Activated CD4-positive, alpha-beta T cell treated with anti-CD3 and anti-CD28 coated beads, Interleukin-10, Interleukin-2, amounts not matched to agents 100 ng/mL and 50 ng/mL, durations not matched to agents 16 hours and 8 hours (primary cell): ENCODE measurements at places on chromosomes 3 and 15.

DNA sequence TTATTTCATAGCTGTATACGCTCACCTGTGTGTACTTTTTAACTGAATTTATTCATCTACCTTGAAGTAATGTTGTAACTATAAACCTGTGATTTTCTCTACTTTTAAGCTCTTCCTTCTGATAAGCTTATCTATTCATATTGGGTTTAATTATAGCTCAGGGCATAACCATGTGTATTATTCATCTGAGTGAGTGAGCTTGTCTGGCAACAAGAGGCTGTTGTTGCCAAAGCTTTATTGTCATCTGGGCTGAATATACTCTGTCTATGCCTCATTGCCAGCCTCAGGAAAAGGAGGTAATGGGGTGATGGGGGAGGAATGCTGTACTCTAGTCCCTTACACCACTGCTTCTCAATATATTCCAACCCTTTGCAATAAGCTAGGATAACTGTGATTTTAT lies 292.4 kb downstream of the UBE2E2 start:
- DNase-seq: no peak

DNA sequence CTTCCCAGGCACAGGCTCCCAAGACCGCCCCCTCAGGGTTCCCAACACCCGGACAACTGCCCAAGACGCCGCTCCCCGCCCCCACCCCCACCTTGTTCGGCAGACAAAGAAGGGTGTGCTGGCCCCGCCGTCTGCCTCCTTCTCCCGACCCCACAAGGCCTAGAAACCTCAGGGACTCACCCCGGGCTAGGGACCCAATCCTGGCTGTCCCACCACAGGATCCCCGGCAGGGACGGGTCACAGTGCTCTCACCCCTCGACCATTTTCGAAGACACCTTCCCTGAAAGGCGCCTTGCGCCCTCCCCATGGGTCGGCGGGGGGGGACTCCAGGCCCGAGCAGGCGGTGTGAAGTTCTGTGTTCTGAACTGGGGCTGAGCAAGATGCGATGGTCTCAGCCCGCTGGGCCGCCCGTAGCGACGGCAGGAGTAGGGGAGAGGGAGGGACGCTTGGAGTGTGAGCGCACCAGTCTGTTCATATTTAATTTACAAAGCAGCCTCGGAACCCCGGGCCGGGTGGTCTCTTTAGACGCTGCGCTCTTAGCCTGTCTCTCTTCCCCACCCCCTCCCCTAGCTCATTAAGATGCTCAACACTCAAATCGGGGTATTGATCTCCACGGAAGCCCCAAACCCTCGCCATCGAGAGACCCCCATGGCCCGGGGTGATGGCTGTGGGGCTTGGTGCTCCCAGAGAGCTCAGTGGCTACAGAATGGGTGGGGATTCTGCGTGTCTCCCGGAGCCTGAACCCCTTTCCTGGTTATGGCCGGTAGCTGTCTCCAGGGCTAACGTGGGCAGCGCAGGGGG lies 1.4 kb upstream of the ISLR2 start:
- DNase-seq: no peak

DNA sequence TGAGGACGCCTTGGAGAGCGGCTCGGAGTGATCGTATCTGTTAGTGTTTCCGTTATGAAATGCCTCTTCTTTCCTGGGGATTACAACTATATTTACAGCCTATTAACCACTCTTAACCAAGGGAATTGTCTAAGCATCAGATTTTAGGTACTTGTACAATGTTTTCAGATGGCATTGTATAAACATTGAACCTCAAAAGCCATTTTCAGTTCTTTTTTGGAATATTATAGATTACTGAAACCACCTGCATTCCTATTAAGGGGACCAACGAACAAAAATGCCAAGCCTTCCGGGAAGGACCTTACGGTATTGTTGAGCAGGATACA lies 1.1 kb downstream of the NEO1 start:
- DNase-seq: no peak

GRCh38 chr3:186365202-186365974 lies 3.4 kb upstream of the DGKG start:
- no peak for DNase-seq

DNA sequence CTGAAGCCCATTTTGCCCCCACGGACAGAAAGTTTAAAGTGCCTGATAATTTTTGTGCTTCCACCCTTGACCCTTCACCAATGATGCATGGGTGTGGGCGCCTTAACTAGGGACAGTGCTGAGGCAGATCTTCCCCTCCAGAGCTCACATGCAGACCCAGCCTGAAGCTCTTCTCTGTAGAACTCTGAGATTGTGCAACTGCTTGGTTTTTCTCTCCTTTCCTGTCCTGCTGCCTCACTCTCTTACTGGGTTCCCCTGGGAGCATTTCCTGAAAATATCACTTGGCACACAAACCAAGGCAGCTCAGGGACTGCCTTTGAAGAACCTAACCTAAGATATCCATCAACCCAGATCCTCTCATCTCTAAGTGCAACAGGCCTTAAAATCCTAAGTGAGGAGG lies 220.3 kb upstream of the STT3B start:
- no peak for DNase-seq

- DNase-seq: no peak
Observed at GRCh38 chr3:151552589-151552988, 91.7 kb upstream of the IGSF10 start.

DNA sequence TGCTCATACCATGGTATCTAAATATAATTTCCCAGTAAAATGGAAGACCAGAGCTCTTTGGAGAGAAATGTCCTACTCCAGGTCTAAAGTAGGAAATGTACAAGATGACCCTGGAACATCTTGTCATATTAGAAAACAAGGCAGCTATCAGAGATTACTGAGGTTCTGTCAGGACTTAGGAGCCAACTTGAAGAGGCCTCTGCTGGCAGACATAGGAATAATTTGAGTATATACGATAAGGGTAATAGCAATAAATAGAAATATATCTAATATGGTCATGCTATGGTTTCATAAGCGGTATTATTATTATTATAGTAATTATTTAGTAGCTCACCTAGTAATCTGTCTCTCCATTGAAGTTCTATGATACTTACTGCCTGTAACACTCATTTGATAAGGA lies 224.2 kb downstream of the SOX2 start:
- DNase-seq: no peak

- peak; percentile 15 for DNase-seq
Observed at GRCh38 chr3:31695280-31696008, 162.7 kb downstream of the STT3B start.

GRCh38 chr3:114213627-114214541 lies 23.5 kb downstream of the ZNF80 start:
- DNase-seq: peak; percentile 92

- no peak for DNase-seq
Observed at GRCh38 chr15:92899601-92899947, 550 bp upstream of the CHD2 start.

GRCh38 chr3:23202203-23202920 lies 765 bp upstream of the UBE2E2 start:
- DNase-seq: no peak

DNA sequence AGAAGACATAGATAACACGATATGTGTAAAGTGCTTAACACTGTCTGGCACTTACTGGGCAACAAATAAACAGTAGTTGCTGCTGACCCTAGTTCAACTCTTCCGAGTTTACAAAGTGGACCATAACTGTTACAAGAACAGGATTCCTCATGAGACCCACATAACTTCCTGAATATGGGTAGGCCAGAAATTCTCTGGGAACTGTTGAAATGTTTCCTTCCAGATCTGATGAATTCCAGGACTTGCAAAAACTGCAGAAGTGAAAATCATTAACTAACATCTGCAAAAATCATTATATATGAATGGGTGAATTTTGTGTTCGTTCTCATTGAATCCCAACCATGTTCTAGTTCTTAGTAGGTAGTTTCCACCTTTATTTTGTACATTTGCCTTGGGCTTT lies 181.7 kb upstream of the MME start:
- DNase-seq: no peak

- no peak for DNase-seq
Observed at GRCh38 chr15:95869920-95870319, 460.6 kb upstream of the NR2F2 start.

GRCh38 chr3:187783098-187783497 lies 37.8 kb upstream of the BCL6 start:
- peak; percentile 63 for DNase-seq

DNA sequence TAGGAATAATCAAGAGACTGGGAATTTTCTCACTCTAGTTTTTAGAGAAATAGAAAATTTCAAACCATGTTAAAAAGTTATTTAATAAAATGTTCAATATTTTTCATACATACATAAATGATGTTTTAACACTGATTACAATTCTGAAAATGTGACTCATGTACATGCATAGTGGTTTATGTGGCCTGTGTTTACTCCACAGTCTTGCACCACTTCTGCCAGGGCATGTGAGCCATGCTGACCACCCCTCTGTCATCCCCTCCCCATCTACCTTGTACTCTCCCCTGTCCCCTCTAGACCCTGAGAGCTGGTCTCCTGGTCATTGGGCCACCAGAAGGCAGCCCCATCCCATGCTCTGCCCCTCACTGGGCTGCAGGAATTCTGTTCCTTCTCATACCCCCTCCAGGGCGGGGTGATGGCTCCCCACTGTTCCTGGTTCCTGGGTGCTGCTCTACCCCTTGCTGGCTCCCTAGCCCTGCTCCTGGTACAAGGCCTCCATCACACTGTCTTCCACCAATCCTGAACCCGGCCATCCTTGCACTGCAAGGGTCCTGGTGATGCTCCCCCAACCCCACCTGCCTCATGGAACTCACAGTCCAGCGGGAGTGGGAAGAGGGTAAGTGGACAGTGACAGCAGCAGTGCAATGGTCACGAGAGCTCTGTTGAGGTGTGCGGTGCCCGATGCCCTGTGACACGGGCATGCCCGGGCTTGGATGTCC lies 24.2 kb upstream of the SLC41A3 start:
- no peak for DNase-seq

GRCh38 chr15:99424978-99425656 lies 140.7 kb upstream of the MEF2A start:
- DNase-seq: peak; percentile 90

- DNase-seq: no peak
Observed at GRCh38 chr15:47523681-47524475, 193.4 kb upstream of the SEMA6D start.

DNA sequence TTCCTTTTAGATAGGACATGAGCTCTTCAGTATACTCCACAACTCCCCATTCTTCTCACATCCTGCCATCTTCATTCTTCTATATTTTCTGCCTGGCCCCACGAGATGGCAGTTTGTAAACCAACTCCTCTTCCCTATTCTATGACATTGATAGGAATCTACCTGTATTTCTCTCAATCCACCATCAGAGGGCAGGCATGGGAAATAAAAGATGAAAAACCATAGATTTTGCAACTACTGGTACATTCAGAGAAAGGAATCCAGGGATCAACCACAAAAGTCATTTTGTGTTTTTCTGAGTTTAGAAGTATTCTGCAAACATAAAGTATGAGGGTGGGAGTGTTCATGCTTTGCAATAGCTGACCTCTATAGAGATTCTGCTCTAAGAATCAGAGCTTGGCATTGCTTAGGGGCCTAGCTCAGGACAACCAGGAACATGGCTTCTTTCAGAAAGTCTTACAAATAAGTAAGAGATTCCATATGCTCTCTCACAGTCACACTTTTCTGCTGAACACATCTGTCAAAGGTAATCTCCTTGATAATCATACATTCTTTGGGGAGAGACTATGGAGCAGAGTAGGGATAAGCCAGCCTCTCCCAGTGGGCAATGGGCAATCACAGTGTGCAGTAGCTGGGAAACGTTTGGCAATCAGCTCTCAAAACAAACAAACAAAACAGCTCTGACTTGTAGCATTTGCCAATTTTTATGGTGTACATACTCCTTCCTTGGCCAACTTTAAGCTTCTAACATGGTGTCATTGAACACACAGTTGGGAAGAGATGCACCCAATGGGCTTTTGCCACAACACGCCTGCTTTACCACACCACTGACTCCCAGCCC lies 43.1 kb upstream of the SLC25A36 start:
- peak; percentile 48 for DNase-seq

DNA sequence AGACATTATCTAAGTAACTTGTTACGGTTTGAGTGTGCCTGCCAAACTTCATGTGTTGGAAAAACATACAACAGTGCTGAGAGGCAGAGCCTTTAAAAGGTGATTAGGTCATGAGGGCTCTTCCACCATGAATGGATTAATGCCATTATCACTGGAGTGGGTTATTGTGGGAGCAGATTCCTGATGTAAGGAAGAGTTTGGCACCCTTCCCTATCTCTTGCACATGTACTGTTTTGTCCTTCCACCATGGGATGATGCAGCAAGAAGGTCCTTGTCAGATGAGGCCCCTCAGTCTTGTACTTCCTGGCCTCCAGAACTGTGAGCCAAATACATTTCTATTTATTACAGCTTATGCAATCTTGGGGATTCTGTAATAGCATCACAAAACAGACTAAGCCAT lies 413.9 kb downstream of the EPHA3 start:
- DNase-seq: no peak

DNA sequence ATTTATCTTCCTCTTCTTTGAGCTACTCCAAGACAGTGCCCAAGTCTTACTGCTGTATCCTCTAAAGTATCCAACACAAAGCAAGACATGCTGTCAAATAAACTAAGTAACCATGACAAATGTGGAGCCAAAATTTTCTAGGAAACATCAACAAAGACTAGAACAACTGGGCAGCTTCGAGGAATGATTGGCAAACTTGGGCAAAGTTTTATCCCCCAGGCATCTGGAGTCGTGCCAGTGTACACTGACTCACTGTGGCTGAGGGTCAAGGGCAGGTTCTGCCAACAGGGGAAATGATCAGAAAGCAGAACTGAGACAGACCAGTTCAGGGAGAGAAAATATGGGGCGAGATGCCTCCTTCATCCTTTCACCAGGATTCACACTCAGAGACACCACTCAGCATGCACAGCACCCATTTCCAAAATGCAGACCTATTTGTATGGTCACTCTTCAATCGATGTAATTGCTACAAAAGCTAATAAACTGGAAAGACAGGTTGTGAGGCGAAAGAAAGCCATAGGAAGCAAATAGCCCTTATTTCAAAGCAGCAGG lies 65.8 kb downstream of the MB21D2 start:
- DNase-seq: peak; percentile 27
